ENCODE measurements at places on chromosomes 2 and 18.

GRCh38 chr2:218557941-218558340, 10.2 kb downstream of the USP37 start:
- no peak overlapping the region for H3K4me3 ChIP-seq
- no peak overlapping the region for H3K27ac ChIP-seq
- H3K27me3 ChIP-seq, result no peaks in the 10 kb centered on the region
- H3K36me3 ChIP-seq, result peaks cover 45% of the 10 kb centered on the region

DNA sequence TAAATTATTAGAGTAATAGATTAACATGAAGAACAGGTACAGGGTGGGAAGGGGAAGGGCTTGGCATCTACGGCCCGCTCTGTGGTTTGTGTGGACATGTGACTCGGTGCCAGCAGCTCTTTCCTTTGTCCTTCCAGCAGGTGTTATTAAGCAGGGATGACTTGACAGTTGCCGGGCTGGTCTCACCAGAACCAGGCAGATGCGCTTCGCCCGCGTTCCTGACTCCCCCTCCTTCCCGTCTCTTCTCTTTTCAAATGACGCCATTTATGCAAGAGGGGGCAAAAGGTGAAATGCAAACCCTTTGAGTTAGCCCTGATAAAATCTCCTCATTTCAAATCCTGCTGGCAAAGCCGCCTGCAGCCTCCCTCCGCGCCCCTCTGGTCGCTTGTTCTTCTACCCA, 38.9 kb upstream of the MGAT4A start:
- H3K4me1 ChIP-seq, result peaks cover 82% of the 10 kb centered on the region
- peak; percentile 45 for DNase-seq
- H3K27me3 ChIP-seq, result no peaks in the 10 kb centered on the region
- H3K36me3 ChIP-seq, result no peaks in the 10 kb centered on the region
- H3K27ac ChIP-seq, result peak overlapping the region; percentile 79
- H3K4me3 ChIP-seq, result peak overlapping the region; percentile 8

DNA sequence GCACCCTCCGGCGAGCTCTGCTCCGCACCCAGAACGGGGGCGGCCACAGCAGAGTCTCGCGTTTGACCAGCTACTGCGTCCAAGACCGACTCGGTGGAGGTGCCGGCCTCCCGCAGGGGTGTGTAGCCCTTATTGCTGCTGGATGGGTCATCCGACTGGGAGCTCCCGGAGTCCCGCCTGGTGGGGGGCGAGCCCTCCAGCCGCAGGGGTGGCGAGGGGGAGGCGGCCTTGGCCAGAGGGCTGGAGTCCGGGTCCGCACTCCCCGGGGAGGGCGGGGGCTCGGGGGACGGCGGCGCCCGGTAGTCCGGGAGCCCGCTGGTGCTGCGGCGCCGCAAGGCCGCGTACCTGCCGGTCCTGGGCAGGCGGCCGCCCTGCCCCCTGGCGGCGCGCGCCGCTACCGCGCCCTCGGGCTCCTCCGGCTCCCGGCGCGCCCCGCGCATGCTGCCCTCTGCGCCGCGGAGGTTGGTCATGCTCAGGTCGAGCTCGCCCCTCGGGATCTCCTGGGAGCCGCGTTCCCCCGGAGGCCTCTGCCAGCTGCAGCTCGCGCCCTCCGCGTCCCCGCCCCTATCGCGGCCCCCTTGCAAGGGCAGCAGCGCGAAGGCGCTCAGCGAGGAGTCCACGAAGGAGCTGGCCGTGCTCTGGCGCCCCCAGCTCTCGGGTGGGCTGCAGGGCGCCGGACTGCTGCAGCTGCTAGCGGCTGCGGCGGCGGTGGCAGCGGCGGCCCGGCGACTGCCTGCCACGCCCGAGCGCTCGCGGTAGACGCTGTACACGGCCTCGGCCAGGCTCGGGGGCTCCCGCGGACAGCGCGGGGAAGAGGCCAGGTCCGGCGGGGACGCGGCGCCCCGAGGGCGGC, 4.8 kb downstream of the TMEM200C start:
- no peak overlapping the region for H3K4me3 ChIP-seq
- peaks cover 21% of the 10 kb centered on the region for H3K27me3 ChIP-seq
- no peak overlapping the region for H3K27ac ChIP-seq

DNA sequence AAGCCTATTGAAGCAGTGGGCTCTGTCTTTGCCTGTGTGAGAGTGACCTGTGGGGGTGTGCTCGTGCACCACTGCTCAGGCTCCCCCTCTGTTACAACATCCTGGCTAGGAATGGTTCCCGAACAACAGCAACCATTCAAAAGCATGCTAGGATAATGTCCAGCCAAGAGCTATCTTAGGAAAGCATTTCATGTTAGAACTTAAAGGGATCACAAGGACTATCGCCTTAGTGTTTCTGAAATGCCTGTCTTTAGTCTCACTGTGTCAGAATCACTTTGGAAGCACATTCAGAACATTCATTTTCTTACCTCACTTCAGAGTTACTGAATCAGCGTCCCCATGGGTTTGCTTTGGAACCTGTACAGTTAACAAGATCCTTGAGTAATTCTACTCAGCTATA, 134.9 kb upstream of the DSEL start:
- H3K36me3 ChIP-seq, result no peaks in the 10 kb centered on the region
- no peaks in the 10 kb centered on the region for H3K27me3 ChIP-seq
- no peak for DNase-seq
- no peaks in the 10 kb centered on the region for H3K4me1 ChIP-seq
- H3K4me3 ChIP-seq, result no peak overlapping the region
- H3K27ac ChIP-seq, result no peak overlapping the region

GRCh38 chr2:45771261-45771660, 119.8 kb downstream of the PRKCE start:
- no peak overlapping the region for H3K27ac ChIP-seq
- H3K36me3 ChIP-seq, result no peaks in the 10 kb centered on the region
- no peaks in the 10 kb centered on the region for H3K4me1 ChIP-seq
- no peak overlapping the region for H3K4me3 ChIP-seq
- no peak for DNase-seq

DNA sequence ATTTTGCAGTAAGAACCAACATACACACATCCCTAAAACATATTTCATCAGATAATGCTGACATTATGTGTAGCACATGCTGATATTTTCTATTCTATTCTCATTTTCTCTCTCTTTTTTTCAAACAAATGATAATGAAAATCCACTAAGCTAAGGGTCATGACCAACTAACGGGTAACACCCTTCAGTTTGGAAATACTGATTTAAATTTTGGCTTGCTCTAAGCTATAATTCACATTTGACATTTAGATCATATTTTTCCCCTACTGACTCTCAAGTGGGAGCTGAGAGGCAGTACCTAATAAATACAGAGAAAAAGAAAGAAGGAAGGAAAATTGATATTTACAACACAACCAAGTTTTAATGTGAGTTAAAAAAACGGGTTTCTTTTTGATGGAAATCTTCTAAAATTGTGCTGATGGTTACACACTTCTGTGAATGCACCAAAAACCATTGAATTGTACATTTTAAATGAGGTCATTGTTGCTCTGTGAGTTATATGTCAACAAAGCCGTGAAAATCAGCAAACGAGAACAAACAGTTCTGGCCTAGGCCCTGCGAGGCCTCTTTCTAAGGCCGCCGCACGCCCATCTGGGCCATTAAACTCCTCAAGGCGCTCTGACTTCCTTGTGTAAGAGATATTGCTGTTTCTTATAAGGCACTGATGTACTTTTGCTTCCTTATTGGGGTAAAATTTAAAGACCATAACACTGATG, 124.2 kb downstream of the GALR1 start:
- no peak overlapping the region for H3K27ac ChIP-seq
- H3K4me1 ChIP-seq, result no peaks in the 10 kb centered on the region
- H3K36me3 ChIP-seq, result no peaks in the 10 kb centered on the region
- no peak overlapping the region for H3K4me3 ChIP-seq
- H3K27me3 ChIP-seq, result no peaks in the 10 kb centered on the region
- no peak for DNase-seq

GRCh38 chr2:79903222-79904000, 390.6 kb downstream of the CTNNA2 start:
- H3K27me3 ChIP-seq, result no peaks in the 10 kb centered on the region
- no peak for DNase-seq
- no peak overlapping the region for H3K4me3 ChIP-seq
- no peaks in the 10 kb centered on the region for H3K36me3 ChIP-seq

DNA sequence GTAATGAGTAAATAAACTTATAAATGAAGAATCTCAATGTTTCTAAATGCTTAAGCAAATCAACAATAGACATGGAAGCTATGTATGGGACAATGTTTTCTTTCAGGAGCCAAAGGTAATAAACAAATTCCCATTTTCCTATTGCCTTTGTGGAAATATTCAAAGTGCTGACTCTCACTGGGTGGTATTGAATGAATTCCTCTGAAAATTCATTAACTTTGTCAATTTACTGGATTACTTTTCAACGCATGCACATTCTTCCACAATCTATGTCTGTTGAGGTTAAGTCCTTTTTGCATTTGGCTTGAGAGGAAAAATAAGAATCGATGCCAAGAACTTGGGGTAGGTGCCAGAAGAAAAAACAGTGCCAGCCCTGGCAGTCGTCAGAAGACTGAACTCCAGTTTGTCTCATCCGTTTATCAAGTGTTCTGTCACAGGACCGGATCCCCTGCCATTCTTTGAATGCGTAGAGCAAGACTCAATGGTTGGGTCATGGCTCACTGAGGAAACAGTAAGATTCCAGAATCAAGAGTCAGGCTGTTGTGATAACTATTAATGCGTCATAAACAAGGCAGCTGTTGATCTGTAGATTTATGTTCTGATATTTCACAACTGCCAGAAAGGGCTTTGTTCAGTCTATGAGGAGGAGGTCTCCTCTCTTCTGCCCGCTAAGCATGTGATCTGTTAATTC, 133.3 kb downstream of the GFPT1 start:
- H3K27me3 ChIP-seq, result no peaks in the 10 kb centered on the region
- no peak overlapping the region for H3K4me3 ChIP-seq
- DNase-seq, result no peak

DNA sequence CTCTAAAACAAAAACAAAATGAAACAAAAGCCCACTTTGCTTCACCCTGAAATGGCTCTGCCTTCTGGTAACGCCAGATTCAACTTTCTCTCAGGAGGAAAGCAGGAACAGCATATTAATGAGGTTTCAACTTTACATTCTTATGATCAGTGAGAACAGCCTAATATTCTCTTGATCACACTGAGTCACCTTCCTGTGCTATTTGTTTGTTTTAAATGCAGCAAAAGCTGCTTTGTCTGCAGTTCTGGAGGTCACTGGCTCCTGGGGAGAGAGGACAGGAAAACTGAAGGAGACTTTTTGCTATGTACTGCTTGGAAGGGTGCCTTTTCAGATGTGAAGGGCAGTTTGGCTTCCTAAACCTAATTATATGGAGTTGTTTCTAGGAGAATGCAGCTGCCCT, 48.1 kb downstream of the MAIP1 start:
- no peak overlapping the region for H3K4me3 ChIP-seq
- no peaks in the 10 kb centered on the region for H3K27me3 ChIP-seq
- H3K36me3 ChIP-seq, result no peaks in the 10 kb centered on the region
- no peak for DNase-seq
- no peaks in the 10 kb centered on the region for H3K4me1 ChIP-seq

GRCh38 chr18:10839421-10839820, 309.9 kb downstream of the PIEZO2 start:
- H3K36me3 ChIP-seq, result no peaks in the 10 kb centered on the region
- no peaks in the 10 kb centered on the region for H3K4me1 ChIP-seq
- DNase-seq, result no peak
- no peaks in the 10 kb centered on the region for H3K27me3 ChIP-seq
- no peak overlapping the region for H3K4me3 ChIP-seq

- peak overlapping the region; percentile 93 for H3K4me3 ChIP-seq
- H3K36me3 ChIP-seq, result no peaks in the 10 kb centered on the region
- peaks cover 27% of the 10 kb centered on the region for H3K4me1 ChIP-seq
- peak overlapping the region; percentile 92 for H3K27ac ChIP-seq
- no peak for DNase-seq
Measured at GRCh38 chr2:231781798-231782726, 980 bp upstream of the PDE6D start.

DNA sequence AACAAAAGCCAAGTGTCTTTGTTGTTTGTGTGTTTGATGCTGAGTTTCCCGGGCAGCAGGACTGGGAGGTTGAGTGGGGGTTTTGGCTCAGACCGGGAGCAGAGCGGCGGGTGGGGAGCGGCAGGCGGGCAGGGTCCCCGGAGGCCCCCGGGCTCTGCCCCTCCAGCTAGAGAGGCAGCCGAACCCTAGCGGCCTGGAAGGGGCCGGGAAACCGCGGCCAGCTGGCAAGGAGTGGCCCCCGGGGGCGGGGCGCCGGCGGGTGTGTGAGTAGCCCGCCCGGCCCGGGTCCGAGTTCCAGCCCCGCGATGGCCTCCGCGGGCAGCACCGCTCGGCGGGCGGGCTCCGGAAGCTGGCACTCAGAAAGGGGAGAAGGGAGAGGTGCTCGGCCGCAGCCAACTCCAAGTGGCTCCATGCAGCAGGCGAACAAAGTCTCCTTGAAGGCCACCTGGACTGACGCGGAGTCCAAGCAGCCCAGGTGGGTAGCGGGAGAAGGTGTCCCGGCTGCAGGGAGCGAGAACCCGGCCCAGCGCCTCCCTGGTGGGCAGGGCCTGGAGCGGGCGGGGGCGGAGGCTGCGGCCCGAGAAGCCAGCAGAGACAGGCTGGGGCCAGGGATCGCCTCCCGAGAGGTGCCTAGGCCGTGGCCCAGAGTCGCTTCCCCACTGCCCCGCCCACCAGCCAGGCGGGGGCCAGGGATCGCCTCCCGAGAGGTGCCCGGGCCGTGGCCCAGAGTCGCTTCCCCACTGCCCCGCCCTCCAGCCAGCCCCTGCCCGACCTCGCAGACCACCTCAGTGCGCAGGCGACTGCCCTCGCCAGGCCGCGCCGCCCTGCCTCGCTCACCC, at the start of gene ANKRD53:
Gene ANKRD53, plus strand, starts transcription at position 290 of the 839 bp plus-strand sequence. Its CDS starts 16 bp downstream, at position 306.
- peak within 1 kb of the TSS; percentile 60 for H3K4me3 ChIP-seq
- H3K4me1 ChIP-seq, result peaks cover 14% of the 10 kb centered on the region
- DNase-seq, result no peak
- no peaks in the 10 kb centered on the region for H3K36me3 ChIP-seq
- H3K27me3 ChIP-seq, result no peaks in the 10 kb centered on the region
- peak within 1 kb of the TSS; percentile 37 for H3K27ac ChIP-seq

- H3K27ac ChIP-seq, result no peak overlapping the region
- H3K4me1 ChIP-seq, result no peaks in the 10 kb centered on the region
- DNase-seq, result no peak
- H3K36me3 ChIP-seq, result no peaks in the 10 kb centered on the region
- H3K4me3 ChIP-seq, result no peak overlapping the region
Measured at GRCh38 chr2:179298666-179299065, 34.0 kb upstream of the SESTD1 start.

- peaks cover 10% of the 10 kb centered on the region for H3K27me3 ChIP-seq
- no peak overlapping the region for H3K4me3 ChIP-seq
- H3K36me3 ChIP-seq, result no peaks in the 10 kb centered on the region
- peaks cover 5% of the 10 kb centered on the region for H3K4me1 ChIP-seq
- DNase-seq, result no peak
- no peak overlapping the region for H3K27ac ChIP-seq
Measured at GRCh38 chr2:232871418-232871834, 1.4 kb downstream of the SNORC start.
